Activated CD8-positive, alpha-beta T cell treated with anti-CD3 and anti-CD28 coated beads for 36 hours (primary cell): ENCODE measurements at places on chromosomes 1 and 21.

DNA sequence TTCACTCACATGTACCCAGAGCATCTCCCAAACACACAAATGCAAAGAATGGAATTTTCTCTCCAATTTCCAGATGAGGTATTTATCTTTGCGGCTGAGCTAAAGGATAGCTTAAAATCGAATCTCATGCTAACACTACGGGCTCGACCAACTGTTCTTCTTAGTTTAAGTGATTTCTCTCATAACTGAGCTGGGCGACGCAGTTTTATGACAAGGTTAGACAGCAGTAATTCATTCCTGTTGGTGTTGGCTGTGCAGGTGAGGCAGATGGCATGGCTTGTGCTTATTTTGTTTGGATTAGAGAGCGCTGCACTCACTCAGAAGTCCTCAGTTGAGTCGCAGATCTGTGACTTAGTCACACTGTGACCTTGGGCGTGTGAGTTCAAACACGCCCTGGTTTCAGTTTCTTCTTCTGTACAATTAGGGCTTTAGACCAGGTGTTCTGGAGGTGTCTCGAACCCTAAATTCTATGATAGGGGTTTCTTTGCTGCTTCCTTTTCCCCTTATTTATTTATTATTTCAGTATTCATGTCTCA lies 41.5 kb upstream of the MRPS6 start:
- H3K4me1 ChIP-seq: peaks cover 27% of the 10 kb centered on the region
- no peaks in the 10 kb centered on the region for H3K36me3 ChIP-seq
- no peak overlapping the region for H3K4me3 ChIP-seq

DNA sequence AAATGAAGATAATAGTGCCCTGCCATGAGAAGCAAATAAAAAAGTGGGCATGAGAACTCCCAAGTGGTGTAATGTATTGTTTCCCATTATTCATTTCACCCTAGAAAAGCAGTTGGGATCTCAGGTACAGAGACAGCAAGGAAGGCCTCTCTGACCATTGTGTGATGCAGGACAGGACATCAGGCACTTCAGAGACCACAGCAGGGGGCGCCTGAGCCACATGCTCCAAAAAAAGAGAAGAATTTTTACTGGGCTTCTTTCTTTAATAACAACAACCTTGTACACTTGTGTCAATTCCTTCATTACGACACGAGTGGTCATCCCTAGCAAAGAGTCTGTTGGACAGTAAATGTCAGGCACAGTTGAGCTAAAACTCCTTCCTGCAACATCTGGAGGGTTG lies 533.3 kb downstream of the OMA1 start:
- no peak overlapping the region for H3K4me3 ChIP-seq
- H3K27ac ChIP-seq: no peak overlapping the region
- DNase-seq: peak; percentile 2
- no peaks in the 10 kb centered on the region for H3K36me3 ChIP-seq
- peaks cover 2% of the 10 kb centered on the region for H3K27me3 ChIP-seq
- no peaks in the 10 kb centered on the region for H3K4me1 ChIP-seq

- H3K27me3 ChIP-seq: peaks cover 4% of the 10 kb centered on the region
- DNase-seq: no peak
- H3K27ac ChIP-seq: no peak overlapping the region
Measured at GRCh38 chr1:186842547-186842946, 13.8 kb downstream of the PLA2G4A start.

GRCh38 chr1:110003747-110004428 lies 19.3 kb downstream of the AHCYL1 start:
- peak; percentile 68 for DNase-seq
- H3K27me3 ChIP-seq: no peaks in the 10 kb centered on the region
- H3K4me3 ChIP-seq: no peak overlapping the region
- H3K27ac ChIP-seq: peak overlapping the region; percentile 61
- peaks cover 7% of the 10 kb centered on the region for H3K36me3 ChIP-seq

GRCh38 chr1:156896490-156897033 lies 3.0 kb downstream of the PEAR1 start:
- H3K4me3 ChIP-seq: no peak overlapping the region
- H3K27me3 ChIP-seq: peaks cover 32% of the 10 kb centered on the region
- H3K4me1 ChIP-seq: peaks cover 8% of the 10 kb centered on the region
- no peaks in the 10 kb centered on the region for H3K36me3 ChIP-seq
- no peak for DNase-seq

DNA sequence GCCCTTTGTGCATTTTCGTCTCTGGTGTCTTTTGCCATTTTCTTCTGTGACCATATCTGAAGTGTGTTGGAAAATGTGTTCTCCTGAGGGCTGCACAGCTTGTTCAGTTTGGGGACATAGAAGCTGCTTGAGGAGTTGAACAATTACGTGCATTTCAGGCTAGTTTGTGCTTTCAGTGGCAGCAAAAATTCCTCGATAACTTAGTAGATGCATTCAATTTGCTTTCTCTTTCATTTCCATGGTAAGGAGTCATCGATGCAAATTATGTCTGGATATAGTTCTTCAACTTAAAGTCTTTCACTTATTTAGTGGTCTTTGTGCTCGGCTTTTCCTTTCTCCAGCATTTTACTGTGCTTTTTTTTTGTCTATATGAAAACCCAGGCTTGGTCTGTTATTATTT lies 441.5 kb downstream of the PLA2G4A start:
- no peaks in the 10 kb centered on the region for H3K36me3 ChIP-seq

- DNase-seq: peak; percentile 56
- H3K4me1 ChIP-seq: peaks cover 37% of the 10 kb centered on the region
- H3K27ac ChIP-seq: no peak overlapping the region
- peaks cover 9% of the 10 kb centered on the region for H3K27me3 ChIP-seq
- no peak overlapping the region for H3K4me3 ChIP-seq
Measured at GRCh38 chr1:172745014-172745413, 86.1 kb downstream of the FASLG start.

- H3K4me3 ChIP-seq: no peak overlapping the region
- DNase-seq: no peak
Measured at GRCh38 chr1:23545851-23546250, 13.4 kb downstream of the ID3 start.

- H3K4me3 ChIP-seq: no peak overlapping the region
- no peak for DNase-seq
- no peak overlapping the region for H3K27ac ChIP-seq
- no peaks in the 10 kb centered on the region for H3K27me3 ChIP-seq
- H3K4me1 ChIP-seq: no peaks in the 10 kb centered on the region
- no peaks in the 10 kb centered on the region for H3K36me3 ChIP-seq
Measured at GRCh38 chr21:22561946-22562345, 1563.7 kb downstream of the NCAM2 start.

DNA sequence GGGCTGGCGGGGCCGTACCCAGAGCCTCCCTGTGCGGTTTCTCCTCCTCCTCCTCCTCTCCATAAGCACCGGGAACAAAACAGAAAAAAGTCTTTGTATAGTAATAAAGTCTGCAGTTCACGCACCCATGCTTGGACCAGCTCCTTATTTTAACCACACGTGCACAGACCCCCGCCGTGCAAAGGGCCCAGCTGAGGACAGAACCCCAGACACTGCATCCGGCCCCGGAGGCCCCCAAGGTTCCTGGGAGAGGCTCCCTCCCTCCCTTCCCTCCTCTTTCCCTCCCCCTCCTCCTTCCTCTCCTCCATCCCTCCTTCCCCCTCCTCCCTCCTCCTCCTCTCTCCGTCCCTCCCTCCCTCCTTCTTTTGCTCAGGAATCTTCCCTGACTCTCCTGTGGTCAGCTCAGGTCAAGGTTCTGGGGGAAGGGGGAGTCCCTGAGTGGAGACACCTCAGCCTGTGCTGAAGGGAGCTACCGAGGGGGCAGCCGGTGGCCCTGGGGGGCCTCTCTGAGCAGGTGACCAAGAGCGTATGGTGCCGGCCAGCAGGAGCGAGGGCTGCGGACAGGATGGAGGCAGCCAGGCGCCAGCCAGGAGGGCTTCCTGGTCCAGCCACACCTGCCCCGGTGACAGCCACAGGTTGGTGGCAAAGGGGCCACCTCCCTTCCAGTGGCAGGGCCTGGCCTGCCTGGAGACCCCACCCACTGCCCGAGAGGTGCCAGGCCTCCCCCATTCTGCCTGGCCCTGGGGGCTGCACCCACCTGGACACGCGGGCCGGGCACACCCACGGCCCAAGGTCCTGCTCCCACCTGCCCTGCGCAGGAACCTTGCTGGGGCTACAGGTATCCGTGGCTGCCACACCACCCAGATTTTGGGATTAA lies 3.2 kb upstream of the TTLL10 start:
- peaks cover 27% of the 10 kb centered on the region for H3K4me1 ChIP-seq
- peaks cover 4% of the 10 kb centered on the region for H3K27me3 ChIP-seq
- no peak overlapping the region for H3K4me3 ChIP-seq
- H3K27ac ChIP-seq: no peak overlapping the region
- H3K36me3 ChIP-seq: no peaks in the 10 kb centered on the region

DNA sequence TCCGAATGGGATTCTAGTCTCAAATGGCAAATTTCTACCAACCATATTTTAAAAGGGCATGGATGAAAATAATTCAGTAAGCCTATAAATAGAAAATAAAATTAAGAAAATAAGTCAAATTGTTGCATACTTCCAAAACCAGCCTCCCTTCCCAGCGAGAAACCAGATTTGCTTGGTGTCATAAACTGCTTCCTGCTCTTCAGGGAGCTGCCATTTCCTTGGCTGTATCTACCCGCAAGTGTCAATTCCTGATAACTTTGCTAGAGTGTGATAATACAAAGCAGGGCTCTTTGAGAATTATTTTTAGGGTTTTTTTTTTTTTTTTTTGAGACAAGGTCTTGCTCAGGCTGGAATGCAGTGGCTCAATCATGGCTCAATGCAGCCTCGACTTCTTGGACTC lies 62.3 kb downstream of the S1PR1 start:
- no peaks in the 10 kb centered on the region for H3K27me3 ChIP-seq
- no peaks in the 10 kb centered on the region for H3K36me3 ChIP-seq
- H3K4me3 ChIP-seq: no peak overlapping the region
- H3K27ac ChIP-seq: no peak overlapping the region
- no peak for DNase-seq

GRCh38 chr1:8398086-8398485 lies 80.2 kb downstream of the SLC45A1 start:
- DNase-seq: no peak
- H3K4me3 ChIP-seq: no peak overlapping the region
- peak overlapping the region; percentile 83 for H3K27ac ChIP-seq
- no peaks in the 10 kb centered on the region for H3K27me3 ChIP-seq
- H3K4me1 ChIP-seq: peaks cover 53% of the 10 kb centered on the region

GRCh38 chr1:182268669-182269068 lies 122.9 kb downstream of the GLUL start:
- H3K27ac ChIP-seq: no peak overlapping the region
- no peaks in the 10 kb centered on the region for H3K27me3 ChIP-seq
- DNase-seq: no peak
- H3K36me3 ChIP-seq: no peaks in the 10 kb centered on the region
- H3K4me1 ChIP-seq: peaks cover 4% of the 10 kb centered on the region

DNA sequence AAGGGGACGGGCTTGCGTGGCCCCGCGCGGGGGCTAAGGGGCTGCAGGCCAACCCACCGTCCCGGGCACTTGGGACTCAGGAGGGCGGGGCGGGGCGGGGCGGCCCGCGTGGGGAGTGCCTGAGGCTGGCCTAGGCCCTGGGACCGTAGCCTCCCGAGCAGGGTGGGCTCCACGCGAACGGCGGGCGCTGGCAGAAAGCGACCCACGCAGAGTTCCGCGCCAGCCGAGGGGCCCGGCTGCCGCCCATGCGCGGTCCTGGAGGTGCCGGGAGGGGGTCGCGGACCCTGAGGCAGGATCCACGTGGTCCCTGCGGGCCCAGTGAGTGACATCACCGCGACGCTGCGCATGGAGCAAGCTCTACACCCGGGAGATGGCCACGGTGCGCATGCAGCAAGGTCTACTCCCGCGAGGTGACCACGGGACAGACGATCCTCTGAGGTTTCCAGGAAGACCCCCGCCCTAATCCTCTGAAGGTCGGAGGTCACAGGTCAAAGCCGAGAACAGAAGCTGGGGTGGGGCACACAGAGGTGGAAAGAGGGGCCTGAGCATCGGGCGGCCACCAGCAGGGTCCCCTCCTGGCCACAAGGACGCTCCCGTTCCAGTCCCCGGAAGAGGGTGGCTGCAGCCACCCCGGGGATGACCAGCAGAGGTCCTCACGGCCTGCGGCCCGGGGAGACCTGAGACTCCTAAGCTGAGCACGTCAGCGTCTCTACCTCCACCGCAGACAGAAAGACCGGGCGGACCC lies 13.5 kb upstream of the SLC19A1 start:
- H3K4me1 ChIP-seq: peaks cover 18% of the 10 kb centered on the region
- no peaks in the 10 kb centered on the region for H3K36me3 ChIP-seq
- DNase-seq: peak; percentile 25
- H3K4me3 ChIP-seq: no peak overlapping the region
- H3K27me3 ChIP-seq: no peaks in the 10 kb centered on the region
- no peak overlapping the region for H3K27ac ChIP-seq

DNA sequence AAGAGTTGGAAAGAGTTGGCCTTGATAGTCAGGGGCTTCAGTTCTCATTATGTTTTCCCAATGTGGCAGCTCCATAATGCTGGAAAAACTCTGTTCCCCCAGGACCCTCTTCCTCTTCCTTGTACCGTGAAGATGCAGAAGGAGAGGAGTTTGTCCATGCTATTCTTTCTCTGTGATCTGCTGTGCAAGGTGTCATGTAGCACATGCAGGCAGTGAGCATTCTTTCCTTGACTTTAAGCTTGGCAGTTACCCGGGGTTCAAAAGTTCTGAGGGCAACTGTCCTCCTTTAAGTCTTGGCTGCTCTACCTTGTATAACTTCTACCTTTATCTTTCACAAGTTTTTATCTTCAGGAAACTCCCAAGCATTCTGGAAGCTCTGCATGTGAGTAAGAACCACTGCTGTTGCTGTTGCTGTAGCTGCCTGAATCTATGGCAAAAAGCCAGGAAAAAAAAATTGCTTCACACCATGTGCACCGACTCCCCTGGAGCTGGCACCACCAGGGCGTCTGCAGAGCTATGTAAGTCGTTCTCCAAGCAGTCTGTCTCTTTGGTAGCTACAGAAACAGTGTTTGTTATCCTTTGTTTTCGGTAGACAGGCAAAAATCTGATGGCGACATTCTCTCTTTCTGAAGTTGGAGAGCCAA lies 42.7 kb upstream of the SLC16A1 start:
- peaks cover 11% of the 10 kb centered on the region for H3K36me3 ChIP-seq
- H3K27me3 ChIP-seq: no peaks in the 10 kb centered on the region
- H3K4me1 ChIP-seq: no peaks in the 10 kb centered on the region
- no peak overlapping the region for H3K4me3 ChIP-seq
- H3K27ac ChIP-seq: no peak overlapping the region
- DNase-seq: no peak

DNA sequence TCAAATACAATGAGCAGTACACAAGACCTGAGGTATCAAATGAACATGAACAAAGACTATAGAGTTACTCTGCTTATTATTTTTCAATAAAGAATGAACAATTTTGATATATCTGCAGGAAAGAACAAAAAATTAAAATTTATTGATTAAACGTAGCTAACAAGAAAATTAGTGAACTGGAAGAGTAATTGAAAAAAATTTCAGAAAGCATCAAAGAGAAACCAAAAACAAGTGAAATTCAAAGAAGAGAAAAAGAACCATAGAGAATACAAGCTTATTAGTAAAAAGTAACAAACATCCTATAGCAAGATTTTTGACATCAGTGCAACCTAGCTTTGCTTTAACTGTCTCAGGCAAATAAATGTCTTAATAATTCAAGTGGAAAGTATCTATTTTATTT lies 106.6 kb downstream of the LRRIQ3 start:
- H3K4me1 ChIP-seq: no peaks in the 10 kb centered on the region
- H3K4me3 ChIP-seq: no peak overlapping the region
- H3K27ac ChIP-seq: no peak overlapping the region
- DNase-seq: no peak
- H3K27me3 ChIP-seq: no peaks in the 10 kb centered on the region

- no peaks in the 10 kb centered on the region for H3K4me1 ChIP-seq
- H3K27ac ChIP-seq: no peak overlapping the region
- no peaks in the 10 kb centered on the region for H3K36me3 ChIP-seq
- DNase-seq: no peak
Measured at GRCh38 chr1:111850109-111850508, 94.4 kb downstream of the DDX20 start.

GRCh38 chr1:114322734-114323133 lies 169.1 kb upstream of the SYT6 start:
- DNase-seq: no peak
- peaks cover 13% of the 10 kb centered on the region for H3K4me1 ChIP-seq
- H3K4me3 ChIP-seq: no peak overlapping the region
- no peaks in the 10 kb centered on the region for H3K27me3 ChIP-seq
- H3K36me3 ChIP-seq: no peaks in the 10 kb centered on the region
